Small intestine (tissue), 16 donors: ENCODE measurements at places on chromosomes 4 and X. TPM values are rescaled to one million over a fixed set of nuclear protein-coding genes. Genes with fewer than 3 reads are reported as not detected.

CDKL2 gene
- not detected for polyA plus RNA-seq

GRCh38 chrX:5748586-5749150 is 480.0 kb downstream of the NLGN4X start:
- H3K36me3 ChIP-seq: no peaks in the 10 kb centered on the region
- H3K4me1 ChIP-seq: no peaks in the 10 kb centered on the region
- DNase-seq: peak; percentile 0

TMEM150C gene
- polyA plus RNA-seq: 1.6 TPM

GRCh38 chr4:86909546-86910295 is 17.5 kb upstream of the C4orf36 start:
- H3K27ac ChIP-seq: no peak overlapping the region
- H3K27me3 ChIP-seq: no peaks in the 10 kb centered on the region
- DNase-seq: no peak
- no peaks in the 10 kb centered on the region for H3K36me3 ChIP-seq
- H3K4me1 ChIP-seq: peaks cover 2% of the 10 kb centered on the region
- H3K4me3 ChIP-seq: no peak overlapping the region

SLC25A53 gene
- 9.4 TPM for polyA plus RNA-seq

XAGE2 gene
- polyA plus RNA-seq: 1.6 TPM
